Left ventricle myocardium inferior (tissue), 1 donor: ENCODE measurements at places on chromosomes 2 and 18. TPM values are rescaled to one million over a fixed set of nuclear protein-coding genes. Genes with fewer than 3 reads are reported as not detected.

DNA sequence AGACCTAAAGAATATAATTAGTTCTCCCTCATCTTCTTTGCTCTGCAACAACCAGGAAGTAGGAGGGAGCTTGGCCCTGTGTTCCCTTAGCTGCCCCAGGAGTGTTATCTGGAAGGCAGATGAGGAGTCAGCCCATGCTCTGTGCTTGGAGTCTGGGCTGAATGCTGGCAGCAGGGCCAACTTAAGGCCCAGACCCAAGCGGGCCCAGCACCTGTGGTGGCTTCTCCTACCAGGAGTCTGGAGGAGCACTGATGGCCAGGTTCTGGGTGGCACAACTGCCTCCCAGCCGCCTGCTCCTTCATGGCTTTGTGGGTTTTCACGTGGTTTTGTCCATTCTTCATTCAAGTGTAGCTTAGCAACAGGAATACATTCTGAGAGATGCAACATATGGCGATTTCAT lies 1910.7 kb upstream of the LRRTM1 start:
- DNase-seq, result no peak

DNA sequence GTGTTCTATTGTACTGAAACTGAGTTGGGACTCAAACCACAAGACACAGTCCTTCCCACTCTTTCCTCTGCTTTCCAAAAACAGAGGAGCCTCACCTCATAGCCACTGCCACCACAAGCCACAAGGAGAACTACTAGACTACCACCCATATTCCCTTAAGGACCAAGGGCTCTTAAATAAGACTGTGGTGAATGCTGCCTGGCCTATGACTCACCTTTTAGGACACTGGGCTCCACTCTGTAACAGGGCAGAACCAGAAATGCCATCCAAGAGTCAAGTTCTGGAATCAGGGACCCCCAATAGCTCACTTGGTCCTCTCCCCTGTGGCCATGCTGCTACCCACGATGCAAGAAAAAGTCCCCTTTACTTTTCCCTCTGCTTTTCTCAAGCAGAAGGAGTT lies 851.4 kb downstream of the BCL11A start:
- no peak for DNase-seq

DNA sequence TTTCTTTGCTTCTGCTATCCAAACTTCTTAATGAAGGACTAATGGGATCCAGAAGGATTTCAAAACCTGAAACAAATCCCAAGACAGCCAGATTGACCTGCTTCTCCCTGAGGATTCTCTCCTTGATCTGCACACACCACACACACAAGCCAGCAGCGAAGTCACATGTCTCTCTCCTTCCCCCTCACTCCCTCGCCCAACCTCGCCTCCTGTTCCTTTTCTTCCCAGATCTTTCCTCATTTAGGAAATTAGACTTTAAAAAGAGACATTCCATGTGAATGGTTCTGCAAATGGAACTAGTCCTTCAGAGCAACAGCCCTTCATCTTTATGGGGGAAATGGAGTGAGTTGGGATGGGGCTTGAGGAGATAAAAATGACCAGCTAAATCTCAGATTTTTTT lies 639.1 kb upstream of the SETBP1 start:
- no peak for DNase-seq

DNA sequence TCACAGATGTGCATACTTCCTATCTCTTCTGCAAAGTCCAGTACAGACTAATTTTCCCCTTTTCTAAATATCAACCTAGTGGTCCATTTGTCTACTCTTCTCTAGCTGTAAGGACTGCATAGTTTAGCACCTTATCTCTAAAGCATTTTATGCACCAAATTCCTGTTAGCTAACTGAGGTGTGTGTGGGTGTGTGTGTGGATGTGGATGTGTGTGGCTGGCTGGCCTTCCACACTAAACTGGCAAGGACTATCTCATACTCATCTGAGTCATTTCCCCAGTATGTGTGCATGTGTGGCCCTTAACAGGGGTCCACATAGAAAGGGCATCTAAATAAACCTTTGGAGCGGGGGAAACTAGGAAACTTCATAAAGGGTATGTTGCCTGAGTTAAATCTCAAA lies 139.6 kb downstream of the TTC32 start:
- no peak for DNase-seq

MALL gene
- total RNA-seq, result 11.8 TPM

TGOLN2 gene
- 71.5 TPM for total RNA-seq

DNA sequence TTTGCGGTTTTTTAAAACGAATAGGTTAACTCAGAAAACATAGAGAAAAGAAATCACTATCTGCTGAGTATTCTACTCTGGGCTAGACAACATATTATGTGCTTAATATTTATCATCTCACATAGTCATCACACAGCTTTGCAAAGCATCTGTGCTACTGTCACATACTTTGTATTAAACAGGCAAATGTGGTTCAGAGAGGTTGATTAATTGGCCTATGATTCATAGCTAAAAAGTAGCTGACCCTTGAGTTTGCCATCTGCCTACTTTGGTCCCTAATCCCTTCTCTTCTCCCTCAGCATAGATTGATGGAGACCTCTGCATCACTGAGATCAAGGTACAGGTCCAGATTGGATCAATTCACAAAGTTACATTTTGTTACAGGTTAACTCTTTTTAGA lies 21.4 kb downstream of the ANKRD30B start:
- DNase-seq, result no peak

DNA sequence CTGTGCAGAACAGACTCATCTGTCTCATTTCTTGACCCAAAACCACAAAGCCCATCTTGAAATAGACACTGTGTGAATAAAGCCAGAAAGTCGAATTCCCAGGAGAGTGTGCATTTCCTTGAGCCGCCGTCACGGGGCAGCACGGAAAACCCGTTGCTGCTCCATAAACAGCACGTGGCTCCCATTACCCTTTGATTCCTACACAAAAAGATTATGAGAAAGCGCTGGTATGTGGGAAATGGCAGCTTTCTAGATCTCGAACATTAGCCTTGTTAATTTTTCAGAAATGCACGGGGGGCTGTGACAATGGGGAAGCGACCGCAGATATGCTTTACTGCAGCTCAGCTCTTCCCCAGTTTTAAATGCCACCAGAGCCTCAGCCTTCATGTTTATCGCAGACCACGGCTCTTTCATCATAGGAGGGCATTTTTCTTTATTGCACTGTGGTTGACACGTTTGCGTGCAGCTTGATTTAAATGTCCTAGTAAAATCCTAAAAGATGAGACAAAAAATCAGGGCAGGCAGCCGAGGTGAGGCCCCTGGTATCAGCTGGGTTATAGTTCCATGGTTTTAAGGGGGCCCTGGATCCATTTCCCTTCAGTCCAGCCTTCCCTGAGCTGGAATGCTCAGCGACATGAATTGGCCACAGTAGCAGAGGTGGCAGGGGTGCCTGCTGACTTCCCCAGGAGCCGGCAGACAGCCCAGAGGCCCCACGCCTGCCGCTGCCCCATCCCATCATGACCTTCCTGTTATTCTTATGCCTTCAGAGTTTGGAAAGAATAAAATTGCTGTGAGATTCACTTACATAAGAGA lies 249.3 kb downstream of the NDUFA10 start:
- no peak for DNase-seq

DNA sequence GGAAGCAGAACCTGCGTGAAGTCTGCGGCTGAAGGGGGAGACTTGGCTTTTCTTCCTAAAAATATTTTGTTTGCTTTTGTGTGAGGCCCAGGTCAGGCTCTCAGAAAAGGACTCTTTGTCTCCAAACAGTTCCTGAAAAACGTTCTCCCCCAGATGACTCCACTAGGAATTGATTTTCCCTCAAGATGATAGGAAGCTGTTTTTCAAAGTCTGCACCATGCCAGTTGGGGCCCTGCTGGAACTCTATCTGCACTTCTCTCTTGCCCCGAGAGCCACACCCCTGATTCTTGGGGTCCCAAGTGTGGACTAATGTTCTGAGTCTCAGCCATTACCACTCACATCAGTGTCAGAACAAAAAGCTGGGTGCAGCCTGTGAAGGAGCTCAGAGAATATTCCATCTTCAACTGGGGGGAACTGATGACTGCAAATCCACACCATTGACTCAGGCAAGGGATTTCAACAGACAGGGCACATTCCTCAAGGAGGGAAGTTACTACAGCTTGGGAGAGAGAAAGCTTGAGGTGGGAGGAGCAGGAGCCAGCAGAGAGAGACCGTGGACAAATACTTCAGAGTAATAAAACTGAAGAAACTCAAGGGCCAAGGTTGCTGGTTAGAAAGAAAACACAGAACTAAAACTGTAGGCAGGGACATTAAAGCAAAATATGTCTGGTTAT lies 768.3 kb downstream of the RNF144A start:
- DNase-seq, result no peak

SIX3 gene
- total RNA-seq, result not detected

DNA sequence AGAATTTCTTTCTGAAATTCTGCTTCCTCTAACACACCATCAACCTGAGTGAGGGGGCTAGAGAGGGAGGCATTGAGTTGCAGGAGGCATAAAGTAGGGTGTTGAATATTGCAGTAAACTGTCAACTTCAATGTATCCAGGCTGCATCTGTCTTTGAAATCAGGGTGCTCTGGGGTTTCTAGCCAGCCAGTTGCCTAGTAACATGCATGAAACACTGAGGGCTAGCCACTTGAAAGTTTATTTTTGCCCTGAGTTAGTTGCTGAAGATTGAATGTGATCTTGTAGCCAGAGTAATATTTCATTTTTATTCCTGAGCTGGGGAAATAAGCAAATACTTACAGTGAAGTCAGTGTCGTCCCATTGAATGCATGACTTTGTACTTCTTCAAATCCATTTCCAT lies 41.9 kb downstream of the LHCGR start:
- DNase-seq, result no peak

GPR35 gene
- 1.3 TPM for total RNA-seq

DNA sequence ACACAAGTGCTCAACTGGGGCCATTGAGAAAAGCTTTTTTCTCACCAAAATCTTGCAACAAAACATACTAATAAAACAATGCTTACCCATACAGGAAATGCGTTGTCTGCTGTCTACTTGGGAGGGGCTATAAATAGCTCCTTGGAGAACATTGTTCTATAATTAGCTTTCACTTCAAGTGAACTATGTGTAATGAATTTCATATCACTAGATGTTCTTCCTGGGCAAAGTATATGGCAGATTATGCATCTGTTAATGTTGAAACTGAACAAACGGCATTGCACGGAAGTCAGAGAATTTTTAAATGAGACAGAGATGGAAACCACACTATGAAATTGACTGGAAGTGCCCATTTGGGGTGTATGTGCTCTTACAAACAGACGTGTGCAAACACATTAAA lies 6.4 kb upstream of the NPAS2 start:
- DNase-seq, result no peak

FOXI3 gene
- not detected for total RNA-seq

DNA sequence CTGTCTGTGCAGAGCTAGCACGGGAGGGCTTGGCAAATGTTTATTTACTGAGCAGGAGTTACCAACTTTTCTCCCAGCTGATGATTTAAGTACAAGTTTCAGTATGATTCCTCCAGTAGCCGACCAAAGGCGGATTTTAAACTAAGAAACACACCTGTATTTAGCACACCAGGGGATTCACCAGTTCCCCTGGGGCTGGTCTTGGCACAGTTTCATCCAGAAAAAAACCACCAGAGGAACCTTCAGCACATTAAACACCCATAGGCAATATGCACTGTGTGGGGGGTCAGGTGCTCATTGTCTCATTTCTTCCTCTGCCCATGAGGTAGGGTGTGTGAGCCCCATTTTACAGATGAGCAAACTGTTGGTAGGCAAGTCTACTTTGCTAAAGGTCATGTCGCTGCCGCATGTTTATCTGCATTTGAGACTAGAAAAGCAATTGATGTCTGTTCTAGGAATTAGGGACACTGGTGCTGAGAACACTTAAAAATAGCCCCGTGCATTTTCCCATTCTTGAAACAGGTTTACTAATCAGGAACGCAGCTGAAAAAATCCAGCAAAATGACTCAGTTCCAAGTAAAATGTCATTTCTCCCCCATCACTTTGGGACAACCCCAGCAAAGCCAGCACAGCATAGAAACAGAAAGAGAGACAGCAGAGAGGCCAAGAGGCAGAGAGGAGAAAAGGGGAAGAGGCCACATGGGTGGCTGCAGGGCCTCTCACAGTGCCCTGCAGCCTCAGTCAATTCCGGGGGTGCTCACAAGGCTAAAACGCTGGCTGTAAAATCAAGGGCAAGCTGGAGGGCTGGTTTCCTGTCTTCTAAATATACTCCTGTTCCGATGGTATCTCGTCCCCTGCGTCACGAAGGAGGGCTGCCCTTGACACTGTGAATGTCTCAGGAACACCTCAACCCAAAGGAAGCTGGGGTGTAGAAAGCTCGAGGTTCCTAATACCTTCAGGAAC lies 166.8 kb upstream of the ID2 start:
- DNase-seq, result no peak

DNA sequence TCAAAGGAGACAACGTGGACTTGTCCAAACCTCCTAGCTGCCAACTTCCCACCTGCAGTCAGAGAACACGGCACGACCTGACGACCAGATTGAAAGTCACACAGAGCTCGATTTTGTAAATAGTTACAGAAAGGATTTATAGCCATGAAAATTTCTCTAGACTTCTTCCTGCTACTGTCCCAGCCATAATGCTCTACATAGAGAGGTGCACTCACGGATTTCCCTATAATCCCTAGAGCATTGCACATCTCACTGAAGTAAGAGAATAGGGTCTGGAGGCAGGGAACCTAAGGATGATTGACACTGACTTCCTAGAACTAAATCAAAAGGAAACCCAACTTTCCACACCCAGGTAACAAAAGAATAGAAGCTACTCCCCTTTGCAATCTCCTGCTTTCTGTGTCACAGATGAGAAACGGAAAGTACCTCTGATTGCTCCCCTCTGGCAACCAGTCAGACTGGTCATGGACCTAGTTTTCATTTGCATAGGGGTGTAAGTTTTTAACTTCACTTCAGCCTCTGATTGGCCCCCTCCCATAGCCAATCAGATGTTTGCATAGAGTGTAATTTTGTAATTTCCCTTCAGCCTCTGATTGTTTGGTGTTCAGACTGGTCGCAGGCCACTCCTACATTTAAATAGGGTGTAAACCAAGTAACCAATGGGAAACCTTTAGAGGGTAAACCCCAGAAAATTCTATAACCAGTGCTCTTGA lies 58.6 kb upstream of the FBXO11 start:
- DNase-seq, result no peak

GRCh38 chr18:49892148-49892924 lies 79.0 kb upstream of the ACAA2 start:
- no peak for DNase-seq

PAX3 gene
- 0.30 TPM for total RNA-seq

NYAP2 gene
- not detected for total RNA-seq

VIT gene
- 8.5 TPM for total RNA-seq

DNA sequence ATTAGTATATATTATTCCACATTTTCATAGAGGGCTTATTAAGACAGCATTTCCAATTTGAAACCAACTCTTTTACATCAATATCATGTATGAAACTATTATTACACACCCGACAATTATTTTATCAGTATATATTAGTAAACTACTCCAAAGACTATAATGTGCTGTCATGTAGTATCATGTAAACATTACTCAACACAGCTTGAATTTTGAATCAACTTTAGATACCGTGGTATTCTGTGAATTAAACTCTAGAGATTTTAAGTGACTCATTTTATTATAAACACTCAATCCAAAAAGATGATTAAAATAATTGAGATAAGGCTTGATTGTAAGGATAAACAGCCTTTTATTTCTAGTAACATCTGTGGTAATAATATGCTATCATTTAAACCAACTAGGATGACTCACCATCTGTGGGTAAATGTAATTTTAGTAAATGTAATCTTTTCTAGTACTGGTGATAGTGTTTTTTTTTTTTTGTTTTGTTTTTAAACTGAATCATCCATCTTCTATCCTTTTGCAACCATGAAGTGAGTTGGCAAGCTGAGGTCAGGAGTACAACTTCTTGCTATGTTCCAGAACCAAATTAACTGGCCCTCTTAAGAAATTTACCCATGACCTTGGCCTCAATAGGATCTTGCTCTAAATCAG lies 144.3 kb upstream of the SMAD7 start:
- DNase-seq, result no peak

CD226 gene
- total RNA-seq, result 0.91 TPM

GRCh38 chr2:196967116-196967515 lies 40.6 kb upstream of the PGAP1 start:
- DNase-seq, result no peak

MYOM1 gene
- 667 TPM for total RNA-seq
